ENCODE measurements at places on chromosomes 2 and 18.

GRCh38 chr2:68230241-68231060 lies 21.9 kb downstream of the PPP3R1 start:
- no peak for DNase-seq

- DNase-seq = peak; percentile 54
Measured at GRCh38 chr2:172826522-172826921, 90.9 kb downstream of the RAPGEF4 start.

- DNase-seq = no peak
Measured at GRCh38 chr2:181234487-181234891, 222.7 kb upstream of the ITGA4 start.

DNA sequence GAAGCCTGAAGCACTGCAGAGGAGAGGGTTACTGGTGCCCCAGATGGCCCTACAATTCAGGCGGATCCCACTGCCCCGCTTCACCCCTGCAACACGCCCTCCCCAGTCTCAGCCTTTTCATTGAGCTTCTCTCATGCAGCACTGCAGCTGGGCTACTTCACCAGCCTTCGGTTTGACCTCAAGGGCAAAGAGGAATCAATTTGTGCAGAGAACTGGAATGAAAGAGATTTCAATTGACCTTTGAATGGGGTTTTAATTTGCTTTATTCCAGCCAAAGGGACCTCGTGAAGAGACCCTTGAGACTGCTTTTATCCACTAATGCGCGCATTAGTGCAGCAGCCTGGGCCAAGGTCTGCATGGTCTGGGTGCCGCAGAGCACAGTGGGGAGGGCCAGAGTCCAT lies 8.8 kb upstream of the POMC start:
- no peak for DNase-seq

GRCh38 chr2:31286961-31287550 lies 53.1 kb downstream of the EHD3 start:
- DNase-seq = no peak

GRCh38 chr2:219567791-219568361 lies 3.5 kb downstream of the OBSL1 start:
- DNase-seq = no peak

DNA sequence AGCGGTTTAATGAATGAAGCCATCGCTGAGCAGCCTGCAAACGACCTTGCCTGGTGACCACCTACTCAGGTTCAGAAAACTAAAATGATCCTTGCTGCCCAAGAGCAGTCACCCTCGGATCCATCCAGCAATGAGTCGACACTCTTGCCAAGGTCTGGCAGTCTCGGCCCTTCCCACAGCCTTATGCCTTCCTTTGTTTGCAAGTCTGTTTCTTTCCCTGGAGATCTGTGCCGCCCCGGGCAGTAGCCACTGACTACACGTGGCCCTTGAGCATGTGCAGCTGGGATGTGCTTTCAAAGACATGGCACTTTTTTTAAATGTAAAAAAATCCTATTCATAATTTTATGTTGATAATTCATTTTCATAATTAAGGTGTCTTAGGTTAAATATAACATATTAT lies 37.2 kb upstream of the SLC35G4 start:
- DNase-seq = no peak

GRCh38 chr2:150327564-150328489 lies 159.6 kb downstream of the RND3 start:
- no peak for DNase-seq

- DNase-seq = no peak
Measured at GRCh38 chr18:62954366-62954765, 239.0 kb downstream of the PHLPP1 start.

- no peak for DNase-seq
Measured at GRCh38 chr2:236607471-236608187, 38.0 kb downstream of the ACKR3 start.

- DNase-seq = no peak
Measured at GRCh38 chr2:221399183-221399582, 172.9 kb downstream of the EPHA4 start.

GRCh38 chr2:219171231-219171651 lies 1.4 kb upstream of the SLC23A3 start:
- peak; percentile 87 for DNase-seq

DNA sequence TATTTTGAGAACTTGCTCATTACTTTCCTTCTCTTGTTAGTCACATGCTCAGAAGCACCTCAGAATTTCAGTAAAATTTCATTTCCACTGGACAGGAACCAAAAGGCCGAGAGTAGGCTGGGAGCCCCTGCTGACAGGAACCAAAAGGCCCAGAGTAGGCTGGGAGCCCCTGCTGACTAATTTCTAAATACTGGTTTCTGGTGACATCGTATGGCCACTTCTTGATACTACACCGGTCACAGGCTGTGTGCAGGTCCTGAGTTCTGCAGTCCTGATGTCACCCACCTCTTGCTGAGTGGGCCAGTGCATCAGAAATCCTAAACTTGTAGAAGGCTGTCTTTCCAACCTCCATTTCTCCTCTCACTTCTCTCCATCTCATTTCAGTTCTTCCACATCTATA lies 17.7 kb upstream of the EN1 start:
- peak; percentile 37 for DNase-seq

DNA sequence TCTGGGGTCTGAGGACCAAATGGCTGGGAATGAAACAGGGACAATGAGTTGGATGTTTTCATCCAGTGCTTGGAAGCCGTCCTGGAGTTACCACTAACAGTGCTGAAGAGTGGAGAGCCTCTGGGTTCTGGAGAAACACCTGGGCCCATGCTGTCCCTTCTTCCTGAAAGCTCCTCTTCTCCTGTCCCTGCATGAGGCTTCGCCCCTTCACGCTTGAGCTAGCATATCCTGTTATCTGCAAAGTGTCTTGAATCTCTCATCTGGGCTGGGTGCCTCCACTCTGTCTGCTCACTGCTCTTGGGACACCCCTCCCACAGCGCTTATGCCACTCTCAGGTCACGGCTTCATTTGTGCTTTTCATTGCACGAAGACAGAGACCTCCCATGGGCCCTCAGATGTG lies 154.5 kb downstream of the MYCN start:
- DNase-seq = no peak

- DNase-seq = no peak
Measured at GRCh38 chr18:62186499-62186773, 420 bp downstream of the PIGN start.

GRCh38 chr2:38233231-38233983 lies 143.7 kb downstream of the ATL2 start:
- DNase-seq = peak; percentile 87

- peak; percentile 34 for DNase-seq
Measured at GRCh38 chr2:9189901-9190300, 16.7 kb upstream of the ASAP2 start.

- no peak for DNase-seq
Measured at GRCh38 chr18:50627594-50628532, 68.0 kb downstream of the MAPK4 start.

- DNase-seq = no peak
Measured at GRCh38 chr2:55965276-55965675, 41.7 kb upstream of the EFEMP1 start.

GRCh38 chr18:8695932-8696517 lies 9.3 kb upstream of the MTCL1 start:
- DNase-seq = no peak

DNA sequence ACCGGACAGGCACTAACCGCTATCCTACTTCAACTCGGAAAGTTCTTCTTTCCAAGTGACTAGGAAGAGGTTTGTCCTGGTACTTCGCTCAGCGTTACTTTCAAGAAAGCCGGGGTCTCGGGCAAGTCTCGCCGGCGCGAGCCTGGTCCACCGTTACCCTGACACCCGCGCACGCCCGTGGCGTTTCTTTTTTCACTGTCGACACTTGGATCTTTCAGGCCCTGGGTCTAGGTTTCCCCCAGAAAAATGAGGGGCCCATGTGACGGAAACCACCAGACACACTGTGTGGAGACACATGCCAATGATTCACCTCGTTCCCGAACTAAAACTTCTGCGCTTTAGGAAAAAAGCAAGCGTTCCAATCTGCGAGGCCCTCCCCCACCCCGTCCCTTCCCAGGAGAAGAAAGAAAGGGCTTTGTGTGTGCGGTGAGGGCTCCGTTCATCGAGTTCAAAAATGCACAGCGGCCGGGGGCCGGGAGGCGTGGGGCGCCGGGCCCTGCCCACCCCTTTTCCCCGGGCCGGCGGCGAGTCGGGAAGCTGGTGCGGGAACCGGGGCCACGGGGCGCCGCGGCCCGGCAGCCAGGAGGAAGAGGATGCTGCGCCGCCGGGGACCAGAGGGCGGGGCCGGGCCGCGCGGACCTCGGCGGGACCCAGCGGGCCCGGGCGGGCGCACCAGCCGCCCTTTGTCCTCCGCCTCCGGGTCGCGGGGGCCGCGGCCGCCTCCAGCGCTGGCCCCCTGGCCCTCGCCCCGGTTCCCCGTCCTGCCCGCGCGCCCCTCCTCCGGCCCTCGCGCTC lies 2.6 kb downstream of the ZNF521 start:
- DNase-seq = peak; percentile 61

- DNase-seq = peak; percentile 52
Measured at GRCh38 chr18:62784966-62785413, 69.6 kb downstream of the PHLPP1 start.

DNA sequence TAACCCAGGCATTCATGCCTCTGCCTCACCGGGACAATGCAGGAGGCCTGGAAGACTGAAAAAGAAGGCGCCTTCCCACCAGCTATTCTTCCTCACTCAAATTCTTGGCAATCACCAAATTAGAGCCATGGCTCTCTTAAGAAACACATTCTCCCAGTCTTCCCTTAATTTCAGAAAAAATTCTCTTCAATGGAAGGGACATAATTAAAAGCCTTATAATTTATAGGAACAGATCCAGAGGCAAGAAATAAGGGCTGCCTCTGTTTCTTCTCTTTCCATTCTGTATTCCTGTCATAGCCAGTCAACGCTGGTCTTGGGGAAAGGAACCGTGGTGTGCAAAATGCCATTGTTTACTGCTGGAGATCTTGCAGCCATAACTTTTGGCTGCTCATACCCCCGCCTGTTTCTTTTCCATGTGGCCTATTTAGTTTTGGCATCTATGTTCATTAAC lies 32.8 kb downstream of the DTNA start:
- no peak for DNase-seq

DNA sequence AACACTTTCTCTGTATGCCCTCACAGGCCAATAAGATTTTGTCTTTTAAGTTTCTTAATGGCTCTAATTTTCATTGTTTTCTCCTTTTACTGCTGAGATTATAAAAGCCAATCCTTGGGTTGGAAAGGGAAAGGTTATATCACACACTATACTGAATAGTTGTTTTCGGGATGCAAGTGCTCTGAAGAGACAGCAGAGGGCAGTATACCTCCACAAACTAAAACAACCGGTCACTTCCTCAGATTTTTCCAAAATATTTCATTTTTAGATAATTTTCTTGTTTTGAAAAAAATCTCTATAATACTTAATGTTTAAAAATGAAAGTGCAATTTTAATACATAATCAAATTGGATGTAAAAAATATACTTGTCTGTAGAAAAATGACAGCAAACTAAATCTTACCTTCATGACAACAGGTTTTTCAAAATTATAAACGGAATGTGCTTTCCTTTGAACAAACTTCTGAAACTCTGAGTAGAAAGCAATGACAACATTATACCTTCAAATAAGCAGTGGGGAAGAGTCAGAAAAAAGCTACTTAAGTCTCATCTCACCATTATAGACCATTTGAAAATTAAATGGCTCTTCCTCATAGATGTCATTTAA lies 82.7 kb downstream of the ORC4 start:
- peak; percentile 52 for DNase-seq

- DNase-seq = no peak
Measured at GRCh38 chr2:24132543-24132942, 9.3 kb downstream of the FAM228B start.

DNA sequence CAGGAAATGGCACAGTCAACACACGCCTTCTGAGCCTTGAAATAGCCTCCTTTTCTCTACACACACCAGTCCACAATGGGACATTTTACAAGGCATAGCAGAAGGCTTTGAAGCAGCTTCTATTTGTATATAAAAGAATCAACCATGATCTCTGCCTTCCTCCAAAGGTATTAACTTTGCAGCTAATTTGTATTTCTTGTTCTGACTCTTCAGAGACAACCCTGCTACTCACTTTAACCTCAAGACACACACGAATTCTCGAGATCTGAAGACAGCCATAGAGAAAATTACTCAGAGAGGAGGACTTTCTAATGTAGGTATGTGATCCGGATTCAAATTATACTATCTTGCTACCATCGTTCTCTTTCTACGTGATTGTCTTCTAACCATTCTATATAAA lies 104.6 kb downstream of the VIT start:
- DNase-seq = no peak

- DNase-seq = no peak
Measured at GRCh38 chr18:12034241-12035100, 53.2 kb downstream of the IMPA2 start.
